Activated T-helper 9 cell treated with anti-CD3 and anti-CD28 coated beads, Interleukin-2, amount 50 U/mL, for 16 hours (primary cell): ENCODE measurements at places on chromosomes 4 and X.

- DNase-seq = no peak
Observed at GRCh38 chrX:28042260-28042659, 61.0 kb upstream of the DCAF8L1 start.

GRCh38 chr4:144685911-144686310 lies 40.0 kb downstream of the HHIP start:
- DNase-seq = no peak

DNA sequence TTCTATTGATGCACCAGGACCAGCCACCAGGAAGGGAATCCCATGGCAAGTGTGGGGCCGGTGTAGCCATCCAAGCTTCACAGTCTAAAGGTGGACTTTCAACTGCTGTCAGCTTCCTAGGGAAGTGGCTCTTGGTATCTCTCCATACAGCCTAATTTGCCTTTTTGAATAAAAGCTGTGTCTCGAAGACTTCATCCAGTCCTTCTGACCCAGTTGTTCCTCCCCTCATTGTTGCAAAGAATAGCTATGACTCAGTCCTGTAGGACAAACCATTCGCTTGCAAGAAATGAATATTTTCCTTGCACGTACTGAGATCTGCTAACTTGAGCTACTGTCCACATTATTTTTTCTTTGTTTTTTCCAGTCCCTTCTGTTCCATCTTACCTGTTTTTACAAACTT lies 145.1 kb upstream of the CTSO start:
- no peak for DNase-seq

DNA sequence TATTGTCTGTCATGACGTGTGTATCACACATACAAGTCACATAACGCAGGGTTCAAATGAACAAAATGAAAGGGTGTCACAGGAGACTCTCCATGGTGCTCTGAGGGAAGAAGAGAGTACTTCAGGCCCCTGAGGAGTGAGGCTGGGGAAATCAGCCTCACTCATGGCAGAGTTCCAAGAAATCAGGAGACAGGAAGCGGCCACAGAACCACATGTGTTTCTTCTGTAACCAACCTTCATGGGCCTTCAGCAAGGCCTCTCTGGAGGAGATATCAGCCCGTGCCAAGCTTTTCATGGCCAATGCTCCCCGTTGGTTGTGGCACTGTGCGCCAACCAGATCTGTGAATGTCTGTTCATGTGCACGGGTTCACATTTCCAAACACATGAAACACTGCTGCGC lies 76.0 kb downstream of the NAT8L start:
- DNase-seq = no peak

DNA sequence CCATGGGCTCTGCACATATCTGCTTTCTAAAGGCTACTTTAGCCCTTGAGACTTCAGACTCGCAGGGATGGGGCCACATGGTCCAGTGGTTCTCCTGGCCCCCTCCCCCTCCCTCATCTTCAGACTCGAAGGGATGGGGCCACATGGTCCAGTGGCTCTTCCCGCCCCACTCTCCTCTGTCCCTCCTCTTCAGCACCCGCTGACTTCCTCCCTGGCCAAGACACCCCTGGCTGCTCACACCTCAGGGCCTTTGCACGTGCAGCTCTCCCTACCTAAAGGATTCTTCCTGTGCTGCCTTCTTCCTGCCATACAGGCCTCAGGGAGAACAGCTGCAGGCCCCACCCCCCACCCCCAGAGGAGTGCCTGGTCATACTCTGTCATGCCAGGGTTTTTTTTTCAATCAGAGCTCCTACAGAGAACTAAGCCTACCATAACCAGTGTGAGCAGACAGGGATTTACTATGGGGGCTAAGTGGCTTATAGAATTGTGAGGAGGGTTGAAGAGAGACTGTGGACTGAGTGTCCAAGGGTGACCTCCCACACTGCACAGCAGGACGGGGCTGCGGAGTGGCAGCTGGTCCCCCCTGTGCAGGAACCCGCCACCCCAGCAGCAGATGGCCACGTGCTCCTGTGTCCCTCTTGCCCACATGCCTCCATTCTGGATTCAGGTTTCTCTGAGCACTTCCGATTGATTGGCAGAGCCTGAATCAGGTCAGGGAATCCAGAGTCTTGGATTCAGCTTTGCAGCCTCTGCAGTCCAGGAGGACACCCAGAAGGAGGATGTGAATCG lies 6.1 kb upstream of the SPON2 start:
- no peak for DNase-seq

DNA sequence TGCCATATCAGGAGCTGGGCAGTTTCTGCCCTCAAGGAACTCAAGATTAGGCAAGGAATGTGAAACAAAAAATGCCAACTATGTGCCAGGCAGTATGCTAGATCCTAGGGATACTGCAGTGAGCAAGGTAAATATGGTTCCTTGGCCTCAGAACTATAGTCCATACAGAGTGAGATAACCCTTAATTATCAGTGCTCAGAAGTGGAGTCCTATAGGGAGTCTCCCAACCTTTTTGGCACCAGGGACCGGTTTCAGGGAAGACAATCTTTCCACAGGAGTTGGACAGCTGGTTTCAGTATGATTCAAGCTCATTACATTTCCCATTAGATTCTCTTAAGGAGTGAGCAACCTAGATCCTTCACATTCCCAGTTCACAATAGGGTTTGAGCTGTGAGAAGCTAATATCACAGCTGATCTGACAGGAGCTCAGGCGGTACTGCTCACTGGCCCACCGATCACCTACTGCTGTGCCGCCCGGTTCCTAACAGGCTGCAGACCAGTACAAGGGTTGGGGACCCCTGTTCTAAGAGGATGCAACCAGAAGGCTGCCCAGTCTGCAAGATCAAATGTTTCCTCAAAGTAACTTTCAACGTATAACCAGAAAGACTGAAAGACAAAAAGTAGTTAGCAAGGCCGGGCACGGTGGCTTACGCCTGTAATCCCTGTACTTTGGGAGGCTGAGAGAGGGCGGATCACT lies 1.7 kb upstream of the SRP72 start:
- DNase-seq = no peak

- DNase-seq = no peak
Observed at GRCh38 chr4:174869339-174869738, 40.3 kb upstream of the GLRA3 start.
